ENCODE measurements at places on chromosomes 12 and 14.

DNA sequence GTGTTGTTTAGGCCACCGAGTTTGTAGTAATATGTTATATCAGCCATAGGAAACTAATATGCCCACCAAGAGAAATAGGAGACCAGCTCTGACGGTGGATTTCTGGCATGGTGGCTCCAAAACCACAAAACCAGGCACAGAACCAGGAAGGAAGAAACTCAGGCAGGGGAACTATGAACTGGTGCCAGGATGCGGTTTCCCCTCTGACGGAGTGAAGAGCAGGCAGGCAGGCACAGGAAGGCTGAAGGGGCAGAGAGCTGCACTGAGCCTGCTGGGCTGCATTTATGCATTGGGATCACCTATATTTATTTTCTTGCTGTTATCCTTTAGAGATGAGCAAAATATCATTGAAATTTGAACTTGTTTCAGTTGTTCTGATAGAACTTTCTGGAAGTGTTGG is 479.4 kb downstream of the VRK1 start:
- DNase-seq, result no peak

DNA sequence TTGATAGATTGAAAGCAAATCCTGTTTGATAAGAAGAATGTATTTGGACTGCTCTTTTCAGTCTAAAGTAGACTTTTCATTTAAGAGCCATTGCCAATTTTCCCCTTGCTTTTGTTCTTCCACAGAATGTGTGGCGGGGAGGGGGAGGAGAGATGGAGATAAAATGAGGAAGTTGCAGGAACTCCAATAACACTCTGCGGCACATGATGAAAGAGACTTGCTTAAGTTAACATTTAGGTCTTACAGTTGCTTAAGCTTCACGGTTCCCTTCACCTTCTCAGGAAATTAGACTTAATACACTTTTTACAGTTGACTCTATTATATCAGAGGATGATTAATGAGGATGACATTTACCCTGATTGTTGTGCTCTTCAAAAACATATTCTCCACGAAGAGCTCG is 537.3 kb downstream of the TMTC2 start:
- DNase-seq, result no peak

DNA sequence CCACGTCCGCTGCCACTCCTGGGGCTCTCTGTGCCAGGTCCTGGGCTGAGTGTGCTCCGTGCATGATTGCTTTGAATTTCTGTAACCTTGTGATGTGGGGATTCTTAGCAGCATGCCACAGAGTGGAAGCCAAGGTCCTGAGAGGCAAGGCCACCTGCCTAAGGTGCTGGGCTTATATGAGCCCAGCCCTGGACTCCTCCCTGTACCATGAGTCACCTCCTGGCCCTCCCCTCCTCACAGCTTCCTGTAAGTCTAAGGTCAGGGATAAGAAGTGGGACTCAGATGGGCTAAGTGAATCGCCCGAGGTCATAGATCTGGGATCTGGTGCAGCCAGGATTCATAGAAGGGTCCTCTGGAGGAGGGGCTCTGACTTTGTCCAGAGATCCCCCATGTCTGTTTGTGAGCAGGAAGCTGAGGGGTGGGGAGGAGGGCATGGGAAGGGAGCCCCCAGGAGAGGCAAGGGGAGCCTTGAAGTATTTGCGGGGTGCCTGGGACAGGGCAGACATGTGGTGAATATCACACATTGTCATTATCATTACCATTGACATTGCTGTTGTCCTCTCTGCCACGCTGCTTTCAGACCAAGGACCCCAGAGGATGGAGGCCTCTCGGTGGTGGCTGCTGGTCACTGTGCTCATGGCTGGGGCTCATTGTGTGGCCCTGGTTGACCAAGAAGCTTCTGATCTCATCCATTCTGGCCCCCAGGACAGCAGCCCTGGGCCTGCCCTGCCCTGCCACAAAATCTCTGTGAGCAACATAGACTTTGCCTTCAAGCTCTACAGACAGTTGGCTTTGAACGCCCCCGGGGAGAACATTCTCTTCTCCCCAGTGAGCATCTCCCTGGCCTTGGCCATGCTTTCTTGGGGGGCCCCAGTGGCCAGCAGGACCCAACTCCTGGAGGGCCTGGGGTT is 28.8 kb downstream of the SERPINA3 start:
- DNase-seq, result no peak

- DNase-seq, result no peak
These were observed 43.2 kb upstream of the YAF2 start for GRCh38 chr12:42281278-42281677.

DNA sequence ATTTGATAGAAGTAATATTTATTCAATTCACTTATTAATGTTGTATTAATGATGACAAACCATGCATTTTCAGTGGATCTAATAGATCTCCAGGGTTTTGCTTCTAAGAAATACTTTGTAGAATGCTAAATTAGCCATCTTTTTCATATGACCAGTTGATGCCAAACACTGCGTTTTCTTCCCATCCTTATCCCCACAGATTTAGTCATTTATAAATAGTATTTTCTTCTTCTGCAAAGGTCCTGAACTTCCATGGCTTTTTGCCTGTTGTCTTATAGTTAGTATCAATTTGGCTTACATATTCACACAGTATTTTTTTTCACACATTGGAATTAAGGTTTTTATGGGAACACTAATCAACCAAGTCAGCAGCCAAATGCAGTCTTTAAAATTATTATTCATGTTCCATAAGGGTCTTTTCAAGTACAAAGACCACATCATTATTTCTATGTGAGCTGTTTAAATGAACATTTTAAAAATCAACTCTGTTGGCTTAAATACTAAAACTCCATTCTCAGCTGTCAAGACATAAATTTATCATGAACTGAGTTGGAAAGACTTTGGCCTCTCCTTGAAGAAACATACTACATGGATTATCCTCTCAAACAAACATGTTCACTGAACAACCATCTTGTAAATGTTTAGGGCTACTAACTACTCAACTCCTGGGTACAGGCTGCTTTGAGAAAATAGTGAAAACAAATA is 1278.4 kb upstream of the FLRT2 start:
- no peak for DNase-seq

- no peak for DNase-seq
These were observed 1.5 kb downstream of the SYNE2 start for GRCh38 chr14:63854330-63854729.

DNA sequence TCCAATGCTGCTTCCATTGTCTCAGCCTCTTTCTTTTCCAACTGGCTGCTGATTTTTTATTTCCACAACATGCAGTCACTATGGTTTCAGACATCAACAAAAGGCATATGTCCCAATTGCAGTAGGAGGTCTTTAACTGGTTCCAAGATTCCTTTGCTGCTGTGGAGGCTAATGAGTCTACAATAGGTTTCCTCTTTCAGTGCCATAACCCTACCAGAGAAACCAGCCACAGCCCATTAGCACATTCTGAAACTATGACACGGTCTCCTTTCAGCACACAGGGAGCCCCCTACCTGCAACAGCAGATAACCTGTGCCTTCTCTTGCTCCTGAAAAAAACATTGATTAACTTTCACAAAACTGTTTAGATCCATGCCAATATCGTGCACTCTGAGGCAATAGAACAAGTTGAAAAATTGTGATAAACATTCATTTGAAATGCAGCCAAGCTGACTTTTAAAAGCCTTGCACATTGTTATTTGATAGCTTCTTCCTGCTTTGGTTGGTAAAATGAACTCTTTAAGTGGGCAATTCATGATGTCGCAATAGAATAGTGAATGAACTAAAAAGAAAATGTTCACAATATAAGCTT is 32.4 kb downstream of the PLEKHG7 start:
- DNase-seq, result peak; percentile 88

GRCh38 chr12:7265251-7265650 is 38.6 kb upstream of the ACSM4 start:
- DNase-seq, result no peak

Measured in AG09319 (cell line).